ENCODE measurements at places on chromosomes 2 and 18.

GRCh38 chr2:53217250-53217649, 550.4 kb upstream of the CHAC2 start:
- no peak for DNase-seq

DNA sequence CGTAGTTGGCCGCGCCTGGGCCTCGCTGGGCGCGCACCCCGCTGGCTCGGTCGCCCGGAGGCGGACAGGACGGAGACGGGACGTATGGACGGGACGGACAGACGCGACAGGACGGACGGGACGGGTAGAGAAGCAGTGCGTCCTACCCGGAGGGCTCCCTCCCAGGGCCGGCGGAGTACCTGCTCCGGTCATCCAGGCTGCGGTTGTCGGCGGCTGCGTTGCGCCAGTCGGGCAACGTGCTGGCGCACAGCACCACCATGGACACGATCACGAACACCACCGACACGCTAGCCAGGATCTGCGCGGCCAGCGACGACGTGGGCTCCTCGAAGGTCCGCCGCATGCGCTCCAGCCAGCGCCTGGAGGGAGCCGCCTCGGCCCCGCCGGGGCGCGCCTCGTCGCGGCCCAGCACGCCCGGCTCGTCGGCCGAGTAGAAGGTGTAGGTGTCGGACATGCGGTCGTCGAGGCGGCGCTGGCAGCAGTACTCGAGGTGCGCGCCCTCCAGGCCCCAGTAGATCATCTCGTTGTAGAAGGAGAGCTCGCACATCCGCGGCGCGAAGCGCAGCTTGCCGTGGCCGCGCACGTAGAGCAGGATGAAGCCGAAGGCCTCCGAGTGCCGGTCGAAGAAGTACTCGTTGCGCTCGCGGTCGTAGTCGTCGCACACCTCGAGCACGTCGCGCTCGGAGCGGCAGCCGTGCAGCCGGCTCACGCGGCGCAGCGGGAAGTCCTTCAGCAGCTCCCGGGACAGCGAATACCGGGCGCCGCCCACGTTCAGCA, 903 bp downstream of the KCNG3 start:
- no peak for DNase-seq

- DNase-seq, result no peak
These were observed 155.4 kb upstream of the SLC35G4 start for GRCh38 chr18:11454040-11454439.

DNA sequence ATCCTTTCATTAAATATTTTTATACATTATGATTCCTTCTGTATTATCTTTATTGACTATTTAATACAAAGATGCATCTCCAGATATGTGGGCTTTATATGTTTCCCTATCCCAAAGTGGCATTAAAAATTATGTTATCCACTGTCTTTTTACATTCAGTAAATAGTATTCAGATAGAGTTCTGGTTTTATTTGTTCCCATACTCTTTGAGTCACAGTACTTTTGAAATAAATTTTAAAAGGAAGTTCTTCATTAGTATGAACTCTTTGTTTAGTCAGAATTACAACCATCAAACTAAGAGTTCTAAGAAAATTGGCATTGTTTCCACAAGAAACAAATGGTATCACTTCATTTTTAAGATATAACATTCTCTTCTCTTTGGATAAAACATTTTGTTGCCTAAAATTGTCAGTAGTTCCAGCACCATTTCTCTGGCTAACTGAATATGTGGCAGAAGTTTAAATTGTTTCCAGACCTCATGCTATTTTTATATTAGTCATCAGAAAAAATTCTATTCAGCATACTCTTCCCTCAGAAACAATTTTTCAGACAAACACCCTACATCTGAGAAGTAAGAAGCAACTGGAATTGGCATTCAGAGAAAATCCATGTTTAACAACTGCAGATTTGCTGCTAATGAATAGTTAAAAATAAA, 88.5 kb upstream of the COL5A2 start:
- DNase-seq, result no peak

DNA sequence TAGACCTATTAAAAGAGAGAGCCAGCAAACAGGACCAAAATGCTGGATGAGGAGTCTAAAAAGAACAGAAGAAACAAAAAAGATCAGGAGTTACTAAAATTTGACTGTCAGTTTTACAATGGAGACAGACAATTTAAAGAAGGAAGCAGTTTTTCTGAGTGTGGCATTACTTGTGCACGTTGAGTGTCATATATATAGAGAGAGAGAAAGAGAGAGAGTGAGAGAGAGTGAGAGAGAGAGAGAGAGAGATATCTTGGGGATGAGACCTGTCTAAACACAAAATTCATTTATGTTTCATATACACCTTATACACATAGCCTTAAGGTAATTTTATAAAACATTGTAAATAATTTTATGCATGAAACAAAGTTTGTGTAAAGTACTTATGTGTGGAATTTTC, 2.1 kb upstream of the GALNT3 start:
- no peak for DNase-seq

DNA sequence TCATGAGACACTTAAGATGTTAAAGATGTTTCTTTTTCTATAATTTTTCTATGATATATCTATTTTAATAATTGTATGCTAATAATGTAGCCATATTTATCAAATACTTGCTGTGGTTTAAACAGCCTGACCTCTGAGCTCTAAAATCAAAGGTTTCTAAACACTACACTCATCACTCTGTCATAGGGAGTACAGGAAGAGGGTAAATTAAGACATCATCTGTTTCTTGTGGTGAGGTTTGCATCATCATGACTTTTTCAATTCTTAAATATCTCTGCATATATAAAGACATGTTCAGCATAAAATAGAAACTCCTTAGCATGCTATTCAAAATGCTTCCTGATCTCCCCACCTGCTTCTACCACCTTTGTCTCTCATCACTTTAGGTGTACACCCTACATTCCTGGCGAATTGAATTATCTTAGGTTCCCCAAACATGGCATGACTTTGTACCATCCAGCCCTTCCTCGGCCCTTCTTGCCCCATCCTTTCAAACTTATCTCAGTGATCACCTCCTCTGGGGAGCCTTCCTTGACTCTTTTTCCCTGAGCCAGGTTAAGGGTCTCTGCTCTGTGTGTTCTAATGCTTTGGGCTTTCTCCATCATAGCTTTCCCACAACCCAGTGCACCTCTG, 105.3 kb upstream of the TTN start:
- no peak for DNase-seq

DNA sequence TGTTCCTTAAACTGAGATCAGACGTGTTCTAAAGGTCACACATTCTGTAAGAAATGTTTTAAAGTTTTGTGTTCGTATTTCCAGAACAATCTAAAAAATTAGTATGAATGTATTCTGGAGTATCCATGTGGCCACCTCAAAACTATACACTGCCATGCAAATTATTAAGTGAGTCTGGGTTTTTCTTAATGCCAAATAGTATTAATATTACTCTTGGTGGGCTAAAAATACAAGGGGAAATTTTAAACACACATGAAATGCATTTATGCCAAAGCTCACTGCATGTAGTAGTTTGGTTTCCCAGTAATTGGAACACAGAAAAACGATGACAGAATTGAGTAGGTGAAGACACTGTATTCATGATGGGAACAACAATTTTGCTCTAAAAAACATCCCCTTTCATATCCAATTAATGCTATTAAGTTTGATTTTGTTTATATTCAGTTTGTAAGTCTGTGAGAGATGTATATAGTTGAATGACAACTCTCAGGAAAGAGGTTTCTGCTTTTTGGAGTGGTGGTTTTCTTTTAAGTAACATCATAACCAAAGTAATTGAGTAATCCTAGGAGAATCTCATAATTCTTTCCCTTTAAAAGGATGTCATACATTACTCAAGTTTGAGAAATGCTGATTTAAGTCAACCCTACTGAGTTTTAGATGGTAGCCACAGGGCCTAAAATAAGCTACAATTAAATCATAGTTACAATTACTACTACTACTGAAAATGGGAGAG, 75.7 kb upstream of the CDCA7 start:
- no peak for DNase-seq

All from stimulated activated CD8-positive, alpha-beta memory T cell treated with anti-CD3 and anti-CD28 coated beads, Interleukin-7, amount 100 ng/mL, for 4 hours (primary cell).